ENCODE measurements at places on chromosomes 1 and 21.

DNA sequence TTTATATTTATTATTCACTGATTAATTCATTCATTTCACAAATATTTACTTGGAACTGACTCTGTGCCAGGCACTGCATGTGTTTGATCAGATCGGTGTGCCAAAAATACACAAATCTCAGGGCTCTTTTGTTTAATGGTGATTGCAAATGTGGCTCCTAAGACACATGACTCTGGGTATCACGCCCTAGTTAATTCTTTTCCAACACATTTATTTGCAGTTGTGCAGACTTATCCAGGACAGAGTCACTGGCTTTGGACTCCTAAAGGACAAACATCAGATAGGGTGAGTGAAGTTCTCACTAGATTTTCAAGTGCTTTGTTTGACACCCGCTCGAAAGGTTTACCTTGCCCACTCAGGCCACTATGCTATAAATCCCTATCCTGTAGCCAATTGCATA, 335.5 kb downstream of the BARHL2 start:
- DNase-seq: no peak

GRCh38 chr1:158177700-158178450, 2.8 kb upstream of the CD1D start:
- DNase-seq: peak; percentile 92

DNA sequence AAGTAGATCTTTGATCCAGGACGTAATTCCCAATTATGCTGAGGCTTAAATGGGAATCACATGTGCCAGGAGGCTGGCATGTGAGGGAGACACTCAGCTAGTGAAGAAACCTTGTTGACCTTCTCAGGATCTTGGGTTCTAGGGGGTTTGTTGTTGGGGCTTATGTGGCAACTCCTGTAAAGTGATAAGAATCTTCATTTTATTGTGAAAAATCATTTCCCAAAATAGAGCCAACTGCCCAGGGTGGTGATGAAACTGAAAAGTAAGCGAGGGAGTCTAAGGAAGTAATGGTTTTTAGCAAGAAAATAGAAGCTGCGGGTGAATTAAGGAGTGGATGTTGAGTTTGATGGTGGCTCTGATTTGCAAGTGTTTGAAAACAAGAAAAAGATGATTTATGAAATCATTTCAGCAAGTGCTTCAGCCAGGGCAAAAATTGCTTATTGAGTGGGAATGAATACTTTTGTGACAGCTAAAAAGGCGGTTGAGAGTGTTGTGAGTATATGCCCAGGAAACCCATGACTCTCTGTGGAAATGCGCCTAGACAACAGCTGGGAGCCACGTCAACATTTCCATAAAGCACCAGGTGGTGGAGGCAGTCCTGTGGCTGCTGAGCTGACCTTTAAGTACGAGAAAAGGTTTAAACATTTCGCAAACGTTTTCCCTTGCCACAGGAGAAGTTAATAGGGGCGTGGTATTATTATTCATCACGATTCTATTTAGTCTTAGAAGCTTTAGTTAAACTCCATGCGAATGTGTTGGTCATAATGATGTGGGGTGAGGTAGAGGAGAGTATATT, 102.7 kb downstream of the HMGB4 start:
- no peak for DNase-seq

DNA sequence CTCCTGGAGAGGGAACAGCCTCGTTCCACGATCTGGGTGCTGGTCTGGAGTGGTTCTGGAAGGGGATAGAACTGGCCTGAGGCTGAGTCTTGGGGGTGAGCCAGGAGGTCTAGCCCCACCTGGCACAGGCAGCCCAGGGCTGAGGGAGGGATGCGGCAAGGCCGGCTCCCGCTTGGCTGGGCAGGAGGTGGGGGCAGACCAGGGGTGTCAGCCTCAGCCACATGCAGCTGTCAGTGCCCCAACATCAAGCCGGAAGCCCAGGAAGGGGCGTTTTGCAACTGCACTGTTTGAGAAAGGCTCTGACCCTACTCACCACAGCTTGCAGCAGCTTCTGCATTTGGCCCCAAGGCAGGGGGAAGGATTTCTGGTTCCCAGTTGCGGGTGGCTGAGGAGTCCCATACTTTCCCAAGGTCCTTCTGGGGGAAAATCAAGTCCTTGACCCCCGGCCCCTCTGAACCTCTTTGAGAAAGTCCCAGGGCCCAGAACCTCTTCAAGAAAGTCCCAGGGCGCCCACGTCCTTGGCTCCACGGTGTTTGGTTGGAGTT, 2.0 kb downstream of the EFHD2 start:
- no peak for DNase-seq

- DNase-seq: no peak
These were observed 90.0 kb upstream of the CAMK1G start for GRCh38 chr1:209493559-209493958.

DNA sequence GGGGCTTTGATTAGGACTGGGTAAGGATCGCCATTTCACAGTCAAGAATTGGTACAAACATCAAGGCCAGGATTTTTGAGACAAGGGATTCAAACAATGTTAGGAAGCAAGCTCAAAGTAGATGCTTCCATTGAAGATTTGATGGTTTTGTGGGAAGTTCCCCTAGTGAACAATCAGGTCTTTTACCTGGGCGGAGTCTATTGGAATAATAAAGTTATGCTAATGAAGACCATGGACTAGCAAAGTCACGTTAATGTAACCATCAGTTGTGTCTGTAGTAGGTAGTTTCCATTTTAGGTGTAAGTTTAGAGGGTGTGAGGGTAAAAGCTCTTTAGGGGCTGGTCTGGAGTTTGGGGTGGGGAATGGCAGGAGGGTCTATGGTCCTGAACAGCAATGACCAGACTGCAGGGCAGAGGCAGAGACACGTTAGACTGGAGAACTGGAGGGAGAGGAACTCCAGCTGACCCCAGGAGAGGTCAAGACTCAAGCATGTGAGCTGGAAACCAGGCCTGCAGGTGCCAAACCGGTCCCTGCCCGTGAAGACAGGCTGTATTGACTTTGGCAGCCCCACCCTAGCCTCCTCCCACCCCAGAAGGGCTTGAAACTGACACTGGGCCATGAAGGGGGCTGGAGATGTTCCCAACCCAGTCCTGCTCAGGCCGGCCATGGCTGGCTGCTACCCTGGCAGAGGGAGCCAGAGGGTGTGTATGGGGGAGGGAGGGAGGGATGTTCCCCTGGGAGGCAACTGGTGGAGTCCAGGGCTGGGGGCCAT, 36.0 kb upstream of the GPR37L1 start:
- DNase-seq: no peak

GRCh38 chr21:45470773-45471524, 66.0 kb downstream of the COL18A1 start:
- no peak for DNase-seq

DNA sequence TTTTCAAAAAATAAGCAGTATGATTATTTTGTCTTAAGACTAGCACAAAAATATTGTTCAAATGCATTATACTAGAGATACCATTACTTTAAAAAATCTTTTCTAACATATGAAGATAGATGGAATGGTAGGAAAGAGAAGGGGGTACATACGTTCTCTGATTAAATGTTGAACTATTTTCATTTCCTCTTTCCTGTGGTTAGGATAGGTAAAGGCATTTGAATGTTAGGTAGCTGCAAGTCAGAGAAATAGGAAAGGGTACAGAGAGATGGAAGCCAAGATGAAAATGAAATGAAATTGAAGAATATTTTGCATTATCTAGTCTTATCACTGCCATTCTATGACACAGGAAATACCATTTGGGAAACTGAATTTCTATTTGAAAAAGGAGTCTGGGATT, 28.3 kb downstream of the TLCD4 start:
- DNase-seq: no peak

Data from sigmoid colon (tissue), 7 donors.